Upper lobe of left lung (tissue), 6 donors: ENCODE measurements at places on chromosomes 3 and 15. TPM values are rescaled to one million over a fixed set of nuclear protein-coding genes. Genes with fewer than 3 reads are reported as not detected.

GRCh38 chr15:51874751-51875644, 45.5 kb downstream of the TMOD3 start:
- no peaks in the 10 kb centered on the region for H3K27me3 ChIP-seq
- DNase-seq: no peak
- peaks cover 29% of the 10 kb centered on the region for H3K4me1 ChIP-seq
- H3K36me3 ChIP-seq: no peaks in the 10 kb centered on the region

Gene SCN11A
- total RNA-seq: 0.09 TPM

Gene GOLGA8R
- 5.9 TPM for total RNA-seq

DNA sequence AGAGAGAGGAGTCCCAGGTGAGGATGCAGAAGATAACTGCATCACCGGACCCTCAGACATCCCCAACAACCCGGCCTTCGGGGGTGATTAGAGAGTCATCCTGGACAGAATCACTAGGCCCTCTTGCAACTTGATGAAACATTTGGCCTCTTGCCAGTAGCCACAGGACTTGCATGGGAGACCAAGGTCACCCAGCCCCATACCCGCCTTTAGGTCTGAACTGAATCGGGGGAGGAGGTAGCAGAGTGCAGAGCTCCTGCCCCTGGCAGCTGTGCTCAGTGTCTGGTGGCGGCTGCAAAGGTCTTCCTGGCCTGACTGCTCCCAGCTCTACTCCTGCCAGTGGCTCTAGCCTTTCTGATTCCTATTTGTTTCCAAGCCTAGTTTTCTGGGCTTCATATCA, 12.4 kb downstream of the PIF1 start:
- no peak overlapping the region for H3K4me3 ChIP-seq
- H3K36me3 ChIP-seq: no peaks in the 10 kb centered on the region
- no peak overlapping the region for H3K27ac ChIP-seq
- H3K27me3 ChIP-seq: no peaks in the 10 kb centered on the region
- DNase-seq: no peak
- H3K4me1 ChIP-seq: no peaks in the 10 kb centered on the region

GRCh38 chr3:159839561-159840379, 148.9 kb upstream of the IL12A start:
- H3K27ac ChIP-seq: peak within 1 kb of the TSS; percentile 66
- no peaks in the 10 kb centered on the region for H3K36me3 ChIP-seq
- H3K4me1 ChIP-seq: peaks cover 35% of the 10 kb centered on the region

Gene SERPINI2
- 0.67 TPM for total RNA-seq

- H3K36me3 ChIP-seq: no peaks in the 10 kb centered on the region
- H3K27me3 ChIP-seq: no peaks in the 10 kb centered on the region
- peak overlapping the region; percentile 29 for H3K27ac ChIP-seq
- H3K4me3 ChIP-seq: no peak overlapping the region
- DNase-seq: peak; percentile 19
Measured at GRCh38 chr15:66848686-66849392, 146.8 kb downstream of the SMAD6 start.

Gene AQP9
- 22.0 TPM for total RNA-seq

Gene CLRN1
- total RNA-seq: not detected

- no peaks in the 10 kb centered on the region for H3K36me3 ChIP-seq
- H3K4me3 ChIP-seq: no peak overlapping the region
- no peaks in the 10 kb centered on the region for H3K27me3 ChIP-seq
- H3K4me1 ChIP-seq: no peaks in the 10 kb centered on the region
Measured at GRCh38 chr3:28646435-28646834, 297.8 kb upstream of the AZI2 start.

Gene CHDH
- total RNA-seq: 10.5 TPM

GRCh38 chr3:31614162-31614921, 81.6 kb downstream of the STT3B start:
- no peak for DNase-seq
- no peaks in the 10 kb centered on the region for H3K27me3 ChIP-seq
- peaks cover 20% of the 10 kb centered on the region for H3K4me1 ChIP-seq
- H3K27ac ChIP-seq: no peak overlapping the region
- no peak overlapping the region for H3K4me3 ChIP-seq

DNA sequence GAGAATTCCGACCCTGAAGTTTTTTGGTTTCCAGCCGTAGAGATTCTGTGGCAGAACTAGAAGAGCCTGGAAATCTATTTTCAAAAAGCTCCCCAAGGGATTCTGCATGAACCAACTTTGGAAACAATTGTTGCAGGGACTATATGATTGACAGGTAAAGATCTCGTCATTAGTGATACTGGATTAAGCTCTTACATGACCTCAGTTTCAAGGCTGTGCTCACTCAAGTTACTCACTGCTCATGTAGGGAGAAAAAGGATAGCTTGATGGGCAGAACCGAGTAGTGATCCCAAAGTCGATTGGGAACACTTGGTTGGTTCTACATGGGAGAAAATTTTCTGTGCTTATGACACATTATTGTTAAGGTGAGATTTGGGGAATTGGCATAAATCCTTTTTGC, 142.3 kb upstream of the RASGRP1 start:
- H3K27ac ChIP-seq: no peak overlapping the region
- no peaks in the 10 kb centered on the region for H3K27me3 ChIP-seq
- no peak overlapping the region for H3K4me3 ChIP-seq
- no peaks in the 10 kb centered on the region for H3K36me3 ChIP-seq
- DNase-seq: no peak
